NCI-H1048 (cell line): ENCODE measurements at places on chromosomes 4 and X.

- no peak for DNase-seq
Observed at GRCh38 chrX:335758-336155, 17.2 kb upstream of the GTPBP6 start.

- DNase-seq: no peak
Observed at GRCh38 chrX:24999511-24999910, 16.3 kb downstream of the ARX start.

- no peak for DNase-seq
Observed at GRCh38 chrX:150219374-150220185, 143.5 kb upstream of the MAMLD1 start.

DNA sequence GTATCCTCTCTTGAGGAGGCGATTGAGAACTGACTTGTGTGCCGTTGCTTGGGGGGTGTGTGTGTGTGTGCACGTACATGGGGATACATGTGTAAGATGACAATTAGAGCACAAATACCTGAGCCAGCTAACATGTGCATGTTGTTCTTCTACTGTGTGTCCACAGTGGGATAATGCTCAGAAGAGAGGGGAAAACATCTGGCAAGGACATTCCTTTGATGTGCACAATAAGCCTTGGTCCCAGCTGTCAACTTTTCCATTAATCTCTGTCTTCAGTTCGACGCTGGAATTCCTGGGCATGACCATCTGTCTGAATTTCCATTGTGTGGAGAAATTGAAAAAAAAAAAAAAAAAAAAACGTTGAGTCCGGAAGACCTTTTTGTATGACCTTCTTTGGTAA lies 592.0 kb upstream of the GALNTL6 start:
- no peak for DNase-seq

DNA sequence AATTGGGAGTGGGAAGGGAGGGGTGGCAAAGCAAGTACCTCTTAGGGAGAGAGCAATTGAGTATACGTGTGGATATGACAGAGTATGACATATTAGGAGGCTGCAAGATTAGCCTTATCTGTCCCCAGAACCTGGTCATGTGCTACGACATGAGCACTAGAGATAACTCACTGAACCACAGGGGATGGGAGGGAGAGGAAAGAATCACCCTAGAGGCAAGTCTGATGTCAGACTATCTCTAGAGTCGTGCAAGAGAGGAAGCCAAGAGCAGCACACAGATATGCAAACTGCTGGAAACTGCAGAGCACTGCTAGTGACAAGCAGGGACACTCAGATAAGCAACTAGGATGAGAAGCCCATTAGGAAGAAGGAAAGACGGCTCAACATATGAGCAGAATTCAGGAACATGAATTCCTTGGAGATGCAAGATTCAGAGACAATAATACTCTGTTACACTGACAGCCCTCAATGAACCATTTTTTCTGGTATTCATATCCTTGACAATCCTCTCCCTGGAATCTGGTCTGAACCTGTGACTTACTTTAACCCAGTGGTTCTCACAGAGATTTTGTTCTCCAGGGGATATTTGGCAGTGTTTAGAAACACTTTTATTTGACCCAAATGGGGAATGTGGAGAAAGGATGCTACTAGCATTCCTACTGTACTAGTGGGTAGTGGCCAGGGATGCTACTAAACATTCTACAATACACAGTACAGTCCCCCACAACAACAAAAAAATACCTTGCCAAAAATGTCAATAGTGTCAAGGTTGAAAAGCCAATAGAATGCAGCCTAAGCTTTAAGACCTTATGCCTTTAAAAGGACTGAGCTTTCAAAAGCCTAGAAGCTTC lies 84.0 kb upstream of the BMP2K start:
- no peak for DNase-seq

- DNase-seq: no peak
Observed at GRCh38 chr4:138185859-138186645, 56.1 kb downstream of the SLC7A11 start.

- no peak for DNase-seq
Observed at GRCh38 chr4:139171876-139172691, 4.9 kb downstream of the ELF2 start.

DNA sequence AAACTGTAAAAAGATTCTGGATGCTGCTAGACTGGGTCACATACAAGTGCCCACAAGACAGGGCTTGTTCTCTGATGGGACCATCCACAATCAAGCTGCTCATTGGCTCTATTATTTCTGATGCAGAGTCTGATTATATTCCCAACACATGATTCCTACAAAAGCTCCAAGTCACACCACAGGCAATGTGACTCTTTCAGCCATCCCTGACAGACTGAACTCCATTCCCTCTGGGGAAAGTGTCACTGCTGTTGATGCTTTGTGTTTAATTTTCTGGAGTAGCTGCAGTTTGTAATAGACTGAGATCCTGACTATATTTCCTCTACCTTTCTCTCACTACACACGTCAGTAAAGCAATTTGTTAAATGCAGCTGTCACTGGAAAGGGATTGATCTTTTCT lies 55.4 kb upstream of the BCLAF3 start:
- no peak for DNase-seq

DNA sequence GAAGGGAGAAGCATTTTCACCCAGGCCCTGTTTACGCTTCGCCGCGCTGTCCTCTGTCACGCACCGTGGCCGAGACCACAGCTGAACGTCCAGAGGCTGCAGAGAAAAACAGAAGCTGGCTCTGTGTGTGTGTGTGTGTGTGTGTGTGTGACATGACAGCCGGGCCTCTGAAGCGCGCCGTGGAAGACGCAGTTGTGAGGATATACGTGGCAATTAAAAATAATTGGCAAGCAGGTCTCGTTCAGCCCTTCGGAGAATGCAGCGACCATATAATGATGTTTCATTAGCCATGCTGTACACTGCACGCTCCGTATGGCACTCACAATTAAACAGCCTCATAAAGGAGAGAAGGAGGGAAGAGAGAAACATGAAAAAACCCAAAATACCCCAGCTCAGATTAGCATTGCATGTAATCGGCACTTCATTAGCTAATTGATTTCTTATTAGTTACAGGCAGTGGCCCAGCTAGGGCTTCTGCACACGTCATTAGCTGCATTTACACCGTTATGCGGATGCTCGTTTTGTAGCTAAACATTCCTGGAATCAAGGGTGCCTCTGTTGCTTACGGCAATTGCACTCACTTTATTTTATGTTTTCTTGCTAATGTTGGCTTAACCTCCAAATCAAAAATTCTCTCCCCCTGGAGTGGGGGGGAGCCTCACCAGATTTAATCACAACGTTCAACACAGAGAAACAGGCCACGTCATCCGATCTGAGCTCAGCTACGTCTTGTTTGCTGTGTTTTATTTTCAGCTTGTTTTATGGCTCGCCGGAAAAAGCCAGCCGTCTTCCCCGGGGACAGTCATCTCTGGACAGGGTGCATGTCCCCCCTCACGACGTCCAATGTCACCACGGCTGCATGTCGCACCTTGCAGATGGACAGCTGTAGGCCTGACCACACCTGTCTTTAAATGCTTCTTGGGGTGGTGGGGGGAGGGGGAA lies 74.6 kb upstream of the SHOX start:
- no peak for DNase-seq

DNA sequence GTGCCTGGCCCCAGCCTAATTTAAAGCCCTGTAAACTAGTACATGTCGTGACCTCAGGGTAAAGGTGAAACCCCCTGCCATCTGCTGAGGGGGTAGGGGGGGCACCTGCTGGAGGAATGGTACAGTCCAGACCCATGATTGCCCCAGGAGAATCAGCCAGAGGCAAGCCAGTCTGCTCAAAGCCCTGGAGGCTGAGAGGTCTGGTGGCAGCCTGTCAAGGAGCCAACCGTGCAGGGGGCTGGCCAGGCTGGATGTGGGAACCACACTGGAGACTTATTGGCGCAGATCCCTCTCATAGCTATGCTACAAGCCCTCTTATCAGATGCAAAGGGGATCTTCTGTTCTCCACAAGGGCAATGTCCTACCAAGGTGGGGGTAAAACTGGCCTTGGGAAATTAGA lies 31.4 kb upstream of the PJA1 start:
- no peak for DNase-seq

DNA sequence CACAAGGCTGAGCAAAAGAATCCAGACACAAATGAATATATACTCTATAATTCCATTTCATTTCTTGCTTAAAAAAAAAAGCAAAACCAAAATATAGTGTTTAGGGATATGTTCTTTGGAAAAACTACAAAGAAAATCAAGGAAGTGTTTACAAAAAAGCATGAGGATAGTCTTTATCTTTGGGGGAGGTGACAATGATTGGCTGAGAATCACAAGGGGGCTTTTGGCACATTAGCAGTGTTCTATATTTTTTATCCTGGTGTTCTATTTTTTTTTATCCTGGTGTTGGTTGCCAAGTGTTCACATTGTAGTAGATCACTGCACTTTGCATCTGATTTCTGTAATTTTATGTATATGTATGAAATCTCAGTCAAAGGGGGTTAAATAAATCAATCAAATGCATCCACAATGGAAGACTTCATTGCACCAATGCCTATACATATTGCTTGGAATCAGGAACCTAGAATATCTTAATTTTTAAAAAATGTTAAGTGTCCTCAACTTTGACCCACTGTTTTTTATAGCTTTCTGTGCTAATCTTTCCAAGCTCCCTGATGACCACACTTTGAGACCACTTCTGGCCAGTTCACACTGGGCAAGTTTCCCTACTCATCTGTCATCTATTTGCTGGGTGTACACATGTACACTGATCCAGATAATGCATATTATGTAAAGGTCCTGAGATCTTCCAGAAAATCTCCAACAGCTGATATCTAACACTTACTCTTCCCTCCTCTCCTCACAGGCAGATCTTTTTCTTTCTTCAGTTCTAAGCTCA lies 3.7 kb downstream of the TBC1D9 start:
- DNase-seq: no peak

GRCh38 chrX:100980608-100981497 lies 11.3 kb downstream of the ARL13A start:
- DNase-seq: no peak

- no peak for DNase-seq
Observed at GRCh38 chrX:108223585-108223984, 132.0 kb downstream of the ATG4A start.

DNA sequence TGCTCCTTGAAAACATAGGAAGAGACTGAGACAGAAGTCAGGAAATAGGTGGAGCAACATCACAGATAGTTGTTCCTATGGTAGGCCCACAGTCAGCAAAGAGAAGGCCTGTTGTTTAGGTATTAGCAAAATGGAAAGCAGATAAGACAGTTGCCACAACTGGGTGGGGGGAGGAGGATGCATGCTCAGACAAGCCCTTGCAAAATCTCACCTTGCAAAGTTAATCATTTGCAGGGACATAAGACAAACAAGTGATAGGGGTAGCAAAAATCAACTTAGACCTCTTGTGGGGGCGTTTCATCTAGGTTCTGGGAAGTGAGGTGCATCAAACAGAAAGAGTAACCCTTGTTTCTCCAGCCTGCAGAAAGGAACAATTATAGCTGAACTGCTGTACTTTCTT lies 30.7 kb downstream of the SERPINA7 start:
- no peak for DNase-seq

DNA sequence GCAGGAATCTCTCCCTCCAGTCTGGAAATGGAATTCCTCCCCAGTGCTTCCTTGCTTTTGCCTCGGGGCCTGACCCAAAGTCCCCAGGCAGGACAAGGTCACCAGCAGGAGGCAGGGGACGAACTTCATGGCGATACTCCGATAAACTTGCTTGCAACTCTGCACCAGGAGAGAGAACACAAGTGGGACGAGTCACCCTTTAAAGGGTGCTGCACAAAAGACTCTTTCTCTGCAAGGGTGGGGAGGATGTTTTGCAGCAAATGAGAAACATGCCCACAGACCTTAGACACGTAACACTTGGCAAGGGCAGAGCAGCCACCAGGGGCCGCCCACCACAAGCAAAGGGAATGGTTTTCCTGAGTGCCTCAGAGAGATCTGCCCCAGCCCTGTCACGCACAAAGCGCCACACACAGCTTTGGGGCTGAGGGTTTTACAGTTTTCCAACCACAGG lies at the start of gene FGFBP2:
FGFBP2 (minus strand) TSS at position 175 of the 451 bp plus-strand sequence; CDS start at position 129, 46 bp downstream.
- DNase-seq: no peak

DNA sequence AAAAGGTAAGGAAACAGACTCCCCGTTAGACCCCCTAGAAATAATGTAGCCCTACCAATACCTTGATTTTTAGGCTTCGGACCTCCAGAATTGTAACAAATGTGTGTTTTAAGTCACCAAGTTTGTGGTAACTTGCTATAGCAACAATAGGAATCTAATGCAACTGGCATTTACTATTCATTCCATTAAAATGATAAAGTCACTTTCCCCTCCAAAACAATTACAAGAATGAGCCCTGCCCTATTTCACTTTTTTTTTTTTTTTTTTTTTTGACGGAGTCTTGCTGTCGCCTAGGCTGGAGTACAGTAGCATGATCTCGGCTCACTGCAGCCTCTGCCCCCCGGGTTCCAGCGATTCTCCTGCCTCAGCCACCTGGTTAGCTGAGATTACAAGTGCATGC lies 3.5 kb upstream of the DDX60L start:
- no peak for DNase-seq

GRCh38 chrX:131881194-131881593 lies 141.9 kb upstream of the STK26 start:
- DNase-seq: no peak

DNA sequence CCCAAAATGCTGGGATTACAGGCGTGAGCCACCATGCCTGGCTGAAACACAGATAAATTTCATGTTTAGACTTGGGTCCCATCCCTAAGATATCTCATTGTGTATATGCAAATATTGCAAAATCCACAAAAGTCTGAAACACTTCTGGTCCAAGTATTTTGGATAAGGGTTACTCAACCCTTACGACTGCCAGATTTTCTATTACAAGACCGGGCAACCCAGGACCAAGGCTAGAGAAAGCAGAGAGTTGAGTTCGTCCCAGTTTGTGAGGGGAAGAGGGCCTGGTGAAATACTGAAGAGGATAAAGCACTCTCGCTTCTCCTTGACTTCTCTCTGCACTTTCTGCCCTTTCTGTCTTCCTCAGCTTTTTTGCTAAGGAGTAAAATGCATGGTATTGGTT lies 34.5 kb downstream of the ZFX start:
- no peak for DNase-seq

DNA sequence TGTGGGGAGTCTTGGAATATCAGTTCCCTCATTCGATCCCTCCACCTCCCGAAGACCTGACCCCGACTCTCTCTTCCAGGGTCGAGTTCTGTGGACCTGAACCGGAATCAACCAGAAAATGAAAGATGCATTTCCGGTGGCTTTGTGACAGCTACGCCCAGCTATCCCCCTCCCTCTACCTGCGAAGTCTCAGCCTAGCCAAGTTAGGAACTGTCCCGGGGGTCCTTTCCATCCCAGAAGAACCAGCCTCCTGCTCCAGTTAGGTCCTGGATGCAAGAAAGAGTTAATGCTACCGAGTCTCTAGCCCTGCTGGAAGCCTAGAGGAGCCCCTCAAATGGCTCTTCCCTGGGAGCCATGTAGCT lies 13.4 kb upstream of the ETDC start:
- no peak for DNase-seq
